Thoracic aorta (tissue), 2 donors: ENCODE measurements at places on chromosomes 6 and 20. TPM values are rescaled to one million over a fixed set of nuclear protein-coding genes. Genes with fewer than 3 reads are reported as not detected.

DNA sequence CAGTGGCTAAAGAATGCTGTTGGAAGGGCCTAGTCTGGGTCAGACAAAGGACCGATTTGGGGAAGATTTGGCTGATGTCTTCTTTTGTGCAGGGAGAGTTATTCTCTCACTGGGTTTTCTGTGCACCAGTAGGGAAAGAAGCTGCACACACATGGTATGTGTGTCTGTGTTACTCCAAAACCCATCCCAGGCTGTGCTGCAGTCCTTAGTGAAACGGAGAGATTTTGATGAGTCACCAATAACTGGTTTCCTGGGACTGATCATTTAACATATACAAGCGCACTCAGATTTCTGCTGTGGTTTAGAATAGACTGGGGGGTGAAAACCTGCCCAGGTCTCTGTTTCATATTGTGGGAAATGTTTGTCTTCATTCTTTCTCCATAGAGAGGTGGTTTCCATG is 1049.8 kb downstream of the KIF16B start:
- DNase-seq = no peak

DNA sequence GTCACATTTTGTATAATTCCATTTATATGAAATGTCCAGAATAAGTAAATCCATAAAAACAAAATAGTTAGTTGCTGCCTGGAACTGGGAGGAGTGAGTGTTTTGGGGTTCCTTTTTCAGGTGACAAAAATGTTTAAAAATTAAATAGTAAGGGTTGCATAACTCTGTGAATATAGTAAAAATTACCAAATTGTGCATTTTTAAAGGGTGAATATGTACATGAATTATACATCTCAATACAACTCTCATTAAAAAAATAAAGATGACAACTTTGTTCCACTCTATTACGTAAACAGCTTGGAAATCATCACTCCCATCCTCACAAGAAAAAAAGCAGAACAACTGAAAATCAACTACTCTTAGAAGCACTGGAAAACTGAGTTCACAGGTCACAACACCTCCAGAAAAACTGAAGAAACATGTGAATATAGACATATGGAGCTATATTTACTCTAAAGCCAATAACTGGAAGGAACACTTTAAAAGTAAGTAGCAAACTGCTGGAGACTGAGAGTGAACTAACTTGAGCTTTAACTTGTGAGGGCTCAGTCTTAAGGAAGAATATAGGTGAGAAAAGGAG is 40.0 kb downstream of the RANBP9 start:
- DNase-seq = no peak

Gene ARMC2
- 22.5 TPM for total RNA-seq

Gene TULP1
- not detected for total RNA-seq
